Stimulated activated CD8-positive, alpha-beta memory T cell treated with anti-CD3 and anti-CD28 coated beads, Interleukin-7, amount 100 ng/mL, for 1 hour (primary cell): ENCODE measurements at places on chromosomes 2 and 18.
A peak's percentile ranks its signal among the peaks of the same experiment; 100 is the strongest.

DNA sequence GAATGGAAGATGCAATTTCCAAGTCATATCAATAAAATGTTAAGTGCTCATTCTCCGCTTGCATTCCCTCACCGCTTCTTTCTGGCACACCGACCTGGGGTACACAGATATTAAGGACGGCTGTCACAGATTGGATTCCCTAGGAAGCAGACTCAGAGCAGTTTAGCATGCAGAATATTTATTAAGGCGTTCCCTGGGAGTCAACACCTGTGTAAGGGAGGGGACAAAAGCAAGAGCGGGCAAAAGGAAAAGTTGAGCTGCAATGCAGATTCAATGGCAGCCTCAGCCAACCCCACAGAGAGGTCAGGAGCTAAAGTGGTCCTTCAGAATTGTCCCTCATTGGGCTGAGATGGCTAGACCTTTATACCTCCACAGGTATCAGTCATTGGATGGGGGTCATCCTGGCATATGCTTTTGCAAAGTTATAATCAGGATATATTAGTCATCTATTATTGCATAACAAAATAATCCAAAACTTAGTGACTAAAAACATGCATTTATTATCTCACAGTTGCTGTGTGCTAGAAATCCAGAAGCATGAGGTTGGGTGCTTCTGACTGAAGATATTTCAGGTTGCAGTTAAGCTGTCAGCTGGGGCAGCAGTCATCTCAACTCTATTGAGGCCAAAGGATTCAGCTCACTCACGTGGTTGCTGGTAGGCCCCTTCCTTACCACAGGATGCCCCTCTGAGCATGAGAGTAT, 27.0 kb upstream of the INO80D start:
- DNase-seq = no peak

DNA sequence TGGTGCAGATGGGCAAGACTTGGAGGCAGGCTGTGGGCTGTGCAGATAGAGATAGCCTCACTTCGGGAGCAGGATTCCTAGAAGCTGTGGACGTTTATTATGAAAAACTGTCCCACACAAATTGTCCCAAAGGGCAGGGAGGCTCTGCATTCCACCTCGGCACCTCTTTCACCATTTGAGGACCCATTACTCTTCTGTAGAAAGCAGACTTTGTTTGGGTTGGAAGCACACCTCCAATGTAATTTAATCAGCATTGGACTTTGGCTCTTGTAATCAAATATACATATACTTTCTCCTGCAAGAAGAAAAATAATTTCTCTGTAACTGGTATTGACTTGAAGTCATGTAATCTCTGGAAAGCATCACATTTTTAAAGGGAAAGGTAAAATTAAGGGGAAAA, 8.5 kb downstream of the ONECUT2 start:
- DNase-seq = no peak

GRCh38 chr2:222611684-222612083, 44.2 kb downstream of the FARSB start:
- no peak for DNase-seq

DNA sequence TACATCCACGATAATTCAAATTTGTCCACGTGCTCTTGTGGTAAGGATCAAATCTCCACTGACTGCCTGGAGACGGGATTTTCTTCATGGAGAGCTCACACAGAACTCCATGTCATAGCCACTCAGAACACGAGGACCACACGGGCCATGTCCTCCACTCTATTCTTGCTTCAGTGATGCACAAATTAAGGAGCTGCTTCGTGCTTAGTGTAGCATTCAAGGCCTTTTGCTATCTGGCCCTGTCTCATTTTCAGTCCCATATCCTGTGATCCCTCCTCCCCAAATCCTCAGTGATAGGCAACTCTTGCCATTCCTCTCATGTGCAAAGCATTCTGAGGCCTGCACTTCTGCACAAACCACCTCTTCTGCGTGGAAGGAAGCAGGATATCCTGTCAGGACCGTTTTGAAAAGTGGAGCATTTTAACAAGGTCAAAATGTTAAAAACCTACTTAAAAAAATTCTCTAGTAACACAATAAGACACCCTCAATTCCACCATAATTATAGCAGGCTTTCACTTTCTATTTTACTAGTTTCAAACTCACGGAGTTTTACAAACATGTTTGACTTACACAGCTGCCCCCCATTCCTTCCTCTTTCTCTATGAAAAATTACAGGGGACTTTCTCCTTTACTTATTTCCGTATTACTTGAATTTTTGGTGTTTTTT, 35.2 kb downstream of the ST3GAL5 start:
- DNase-seq = no peak

GRCh38 chr2:169673921-169674320, 20.3 kb downstream of the CFAP210 start:
- no peak for DNase-seq

GRCh38 chr18:48607056-48607984, 68.5 kb downstream of the CTIF start:
- DNase-seq = no peak

DNA sequence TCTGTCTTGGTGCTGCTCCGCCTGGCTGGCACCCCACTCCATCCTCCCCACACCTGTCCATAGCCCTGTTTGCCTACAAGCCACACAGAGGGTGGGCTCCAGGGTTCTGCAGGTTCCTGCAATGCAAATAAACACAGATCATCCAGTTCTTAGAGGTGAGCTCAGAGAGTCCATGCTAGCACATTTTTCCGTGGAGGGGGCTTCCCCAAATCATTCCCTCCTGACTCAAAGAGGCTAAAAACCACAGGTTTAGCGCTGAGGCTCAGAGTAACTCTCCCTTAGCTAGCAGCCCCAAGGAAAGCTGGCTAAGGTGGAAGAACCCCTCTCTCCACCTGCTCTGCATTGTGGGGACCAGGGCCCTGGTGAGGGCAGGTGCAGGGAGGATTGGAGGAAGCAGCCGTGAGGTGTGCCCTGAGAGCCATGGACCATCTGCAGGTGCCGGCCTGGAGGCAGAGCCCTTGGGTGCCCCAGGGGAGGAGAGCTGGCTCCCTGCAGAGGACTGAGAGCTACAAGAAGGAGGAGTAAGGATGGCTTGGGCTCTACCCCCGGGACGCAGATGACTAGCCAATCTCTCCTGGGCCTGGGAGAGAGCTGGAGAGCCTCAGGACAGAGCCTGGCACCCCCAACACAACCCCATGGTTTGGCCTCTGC, 23.8 kb upstream of the TEX44 start:
- no peak for DNase-seq

GRCh38 chr2:157319795-157320194, 5.8 kb downstream of the ERMN start:
- DNase-seq = no peak

GRCh38 chr2:121992700-121993099, 237.2 kb downstream of the TSN start:
- no peak for DNase-seq

- DNase-seq = no peak
Observed at GRCh38 chr2:144198116-144198515, 321.8 kb downstream of the ZEB2 start.

DNA sequence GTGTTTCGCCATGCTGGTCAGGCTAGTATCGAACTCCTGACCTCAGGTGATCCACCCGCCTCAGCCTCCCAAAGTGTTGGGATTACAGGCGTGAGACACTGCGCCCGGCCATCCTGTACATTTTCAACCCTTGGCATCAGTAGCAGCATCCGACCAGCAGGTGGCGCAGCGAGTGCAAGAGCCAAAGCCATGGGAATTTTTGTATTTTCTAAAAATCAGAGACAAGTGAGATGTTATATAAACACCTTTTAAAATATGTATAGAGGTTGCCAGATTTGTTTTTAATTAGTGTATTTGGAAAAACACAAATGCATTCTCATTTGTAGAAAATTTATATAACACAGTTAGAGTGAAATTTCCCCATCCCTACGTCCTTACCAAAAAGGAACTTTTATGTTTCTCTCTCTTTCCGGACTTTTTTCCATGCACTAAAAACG, 36.8 kb downstream of the MOGAT1 start:
- DNase-seq = peak; percentile 46

DNA sequence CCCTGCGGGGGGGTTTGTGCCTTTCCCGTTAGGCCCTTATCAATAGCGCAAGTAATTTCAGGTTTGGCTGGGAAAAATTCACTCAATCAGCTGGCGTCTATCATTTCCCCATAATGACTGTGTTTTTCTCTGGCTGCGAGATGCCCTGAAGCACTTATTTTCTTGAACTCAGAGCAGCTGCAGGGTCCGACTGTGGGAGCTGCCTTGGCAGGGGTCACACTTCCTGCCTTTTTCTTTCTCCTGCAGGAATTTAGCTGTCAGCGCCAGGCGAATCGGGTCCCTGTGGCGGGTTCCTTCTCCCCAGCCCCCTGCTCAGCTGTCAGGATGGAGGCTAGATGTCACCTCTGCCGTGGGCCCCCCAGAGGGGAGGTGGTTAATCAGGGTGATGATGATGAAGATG, 81.3 kb upstream of the HPCAL1 start:
- no peak for DNase-seq

DNA sequence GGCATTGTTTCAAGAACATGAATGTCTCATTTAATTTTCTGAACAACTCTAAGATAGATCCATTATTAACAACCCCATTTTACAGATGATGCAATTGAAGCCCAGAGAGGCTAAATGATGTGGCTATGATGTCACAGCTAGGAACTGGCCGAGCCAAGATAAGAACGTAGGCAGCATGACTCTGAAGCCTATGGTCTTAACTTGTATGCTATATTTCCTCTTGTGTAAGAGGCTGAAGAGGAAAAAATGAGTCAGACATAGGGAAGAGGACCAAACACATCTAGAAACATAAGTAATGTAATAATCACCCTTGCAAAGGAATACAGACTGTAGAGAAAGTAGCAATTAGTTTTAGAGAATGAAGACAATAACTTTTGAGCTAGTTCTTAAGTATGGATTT, 416.8 kb downstream of the FIGN start:
- DNase-seq = no peak

DNA sequence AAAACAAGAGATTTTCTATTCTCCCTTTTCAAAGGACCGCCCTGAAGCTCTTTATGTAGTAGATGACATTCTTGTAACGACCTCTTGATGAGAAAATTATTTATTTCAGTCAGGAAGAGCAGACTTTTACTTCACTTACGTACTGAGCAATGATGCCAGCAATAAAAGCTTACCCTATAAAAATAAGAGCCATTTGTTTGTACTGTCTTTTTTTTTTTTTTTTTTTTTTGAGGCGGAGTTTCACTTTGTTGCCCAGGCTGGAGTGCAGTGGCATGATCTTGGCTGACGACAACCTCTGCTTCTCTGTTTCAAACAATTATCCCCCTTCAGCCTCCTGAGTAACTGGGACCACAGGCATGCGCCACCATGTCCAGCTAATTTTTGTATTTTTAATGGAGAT, 39.2 kb downstream of the CRIM1 start:
- no peak for DNase-seq

GRCh38 chr18:58865033-58865590, 435 bp downstream of the ZNF532 start:
- no peak for DNase-seq

GRCh38 chr18:57389271-57389670, 36.9 kb downstream of the ST8SIA3 start:
- no peak for DNase-seq

DNA sequence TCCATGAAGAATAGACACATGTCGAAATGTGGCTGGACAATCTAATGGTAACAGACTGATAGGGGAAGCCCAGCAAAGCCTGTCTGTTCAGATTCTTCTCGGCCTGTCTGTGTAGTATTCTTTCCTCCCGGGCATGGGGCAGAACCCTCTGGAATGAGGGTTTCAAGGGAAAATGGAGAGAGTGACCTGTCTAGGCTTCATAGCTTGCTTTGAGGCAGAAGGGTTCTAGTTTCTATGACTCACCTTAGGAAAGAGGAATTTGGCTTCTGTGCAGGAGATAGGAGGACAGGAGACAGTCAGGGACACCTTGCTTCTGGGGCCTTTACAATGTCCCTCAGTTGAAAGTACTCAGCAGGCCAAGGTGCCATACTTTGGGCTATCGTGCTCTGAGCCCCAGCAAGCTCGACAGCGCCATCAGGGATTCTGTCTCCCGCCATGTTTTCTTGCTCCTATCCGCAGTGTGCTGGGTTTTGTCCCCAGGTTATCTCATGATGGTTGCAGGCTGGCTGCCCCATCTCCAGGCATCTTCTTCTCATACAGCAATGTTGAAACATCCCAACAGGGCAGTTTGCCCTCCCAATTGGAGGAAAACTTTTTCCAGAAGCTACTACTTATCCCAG, 74.7 kb upstream of the TLK1 start:
- no peak for DNase-seq

DNA sequence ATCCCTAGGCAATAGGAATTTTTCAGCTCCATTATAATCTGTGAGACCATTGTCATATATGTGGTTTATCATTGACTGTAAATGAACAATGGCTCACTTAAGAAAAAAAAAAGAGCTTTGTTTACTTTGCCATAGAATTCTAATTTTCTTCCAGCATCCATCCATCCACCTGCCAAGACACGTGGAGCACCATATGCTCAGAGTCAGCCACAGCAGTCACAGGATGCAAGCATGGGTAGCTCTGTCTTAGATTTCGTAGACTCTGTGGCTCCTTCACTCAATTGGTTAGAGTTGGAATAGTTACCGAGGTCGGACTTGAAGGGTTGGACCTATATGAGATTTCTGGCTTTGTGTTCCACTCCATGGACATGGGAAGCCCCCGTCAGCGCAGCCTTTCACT, 75.6 kb downstream of the COA5 start:
- no peak for DNase-seq

DNA sequence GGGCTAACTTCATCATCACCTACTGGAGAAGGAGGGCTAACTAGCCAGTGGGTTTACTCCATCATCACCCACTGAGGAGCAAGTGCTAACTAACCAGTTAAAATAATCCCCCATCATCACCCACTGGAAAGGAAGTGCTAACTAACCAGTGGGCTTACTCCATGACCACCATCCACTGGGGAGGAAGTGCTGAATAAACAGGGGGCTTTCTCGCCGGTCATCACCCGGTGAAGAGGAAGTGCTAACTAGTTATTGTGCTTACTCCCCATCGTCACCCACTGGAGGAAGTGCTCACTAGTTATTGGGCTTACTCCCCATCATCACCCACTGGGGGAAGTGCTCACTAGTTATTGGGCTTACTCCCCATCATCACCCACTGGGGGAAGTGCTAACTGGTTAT, 124.4 kb upstream of the SALL3 start:
- no peak for DNase-seq

- DNase-seq = no peak
Observed at GRCh38 chr18:12060182-12060870, 33.3 kb upstream of the ANKRD62 start.
